GM23248 (cell line): ENCODE measurements at places on chromosomes 6 and 20. TPM values are rescaled to one million over a fixed set of nuclear protein-coding genes. Genes with fewer than 3 reads are reported as not detected.
A peak's percentile ranks its signal among the peaks of the same experiment; 100 is the strongest.

DNA sequence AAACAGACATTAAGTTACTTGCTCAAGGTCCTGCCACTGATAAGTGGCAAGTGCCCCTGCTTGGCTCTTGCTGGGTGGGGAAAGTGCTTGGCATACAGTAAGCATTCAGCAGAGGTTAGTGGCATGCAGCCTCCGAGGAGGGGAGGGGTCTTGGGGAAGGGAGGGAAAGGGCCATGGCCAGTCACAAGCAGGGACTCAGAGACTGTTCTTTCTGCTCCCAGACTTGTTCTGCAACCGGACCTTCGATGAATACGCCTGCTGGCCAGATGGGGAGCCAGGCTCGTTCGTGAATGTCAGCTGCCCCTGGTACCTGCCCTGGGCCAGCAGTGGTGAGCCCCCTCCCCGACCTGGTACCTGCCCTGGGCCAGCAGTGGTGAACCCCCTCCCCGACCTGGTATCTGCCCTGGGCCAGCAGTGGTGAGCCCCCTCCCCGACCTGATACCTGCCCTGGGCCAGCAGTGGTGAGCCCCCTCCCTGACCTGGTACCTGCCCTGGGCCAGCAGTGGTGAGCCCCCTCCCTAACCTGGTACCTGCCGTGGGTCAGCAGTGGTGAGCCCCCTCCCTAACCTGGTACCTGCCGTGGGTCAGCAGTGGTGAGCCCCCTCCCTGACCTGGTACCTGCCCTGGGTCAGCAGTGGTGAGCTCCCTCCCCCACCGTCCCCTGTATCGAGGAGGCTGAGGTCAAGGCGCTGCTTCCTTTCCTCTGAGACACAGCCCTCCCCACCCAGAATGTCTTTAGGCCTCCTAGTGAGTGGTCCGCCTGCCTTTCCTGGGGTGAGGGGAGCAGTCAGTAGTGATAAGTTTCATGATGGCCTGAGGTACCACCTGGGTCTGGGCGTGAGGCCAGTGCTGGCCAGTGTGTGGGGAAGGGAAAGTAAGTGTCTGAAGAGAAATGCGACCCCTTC, 8.9 kb downstream of the GLP1R start:
- DNase-seq: no peak
- H3K27me3 ChIP-seq: 0 out of 2 replicates have a peak, but pooled peaks cover 4% of the 10 kb centered on the region
- H3K36me3 ChIP-seq: no peaks in the 10 kb centered on the region
- H3K4me3 ChIP-seq: no peak overlapping the region
- H3K4me1 ChIP-seq: no peaks in the 10 kb centered on the region

- no peaks in the 10 kb centered on the region for H3K4me1 ChIP-seq
- no peak overlapping the region for H3K4me3 ChIP-seq
- no peaks in the 10 kb centered on the region for H3K36me3 ChIP-seq
Measured at GRCh38 chr6:75563032-75563431, 38.6 kb upstream of the SENP6 start.

GRCh38 chr6:109056661-109057060, 38.0 kb downstream of the SESN1 start:
- H3K36me3 ChIP-seq: no peaks in the 10 kb centered on the region
- no peak overlapping the region for H3K4me3 ChIP-seq
- H3K27me3 ChIP-seq: no peaks in the 10 kb centered on the region
- peak overlapping the region; percentile 74; the same call in 1 of the 2 replicates for H3K27ac ChIP-seq

- peak overlapping the region; percentile 93 for H3K4me3 ChIP-seq
- no peaks in the 10 kb centered on the region for H3K36me3 ChIP-seq
- DNase-seq: no peak
Measured at GRCh38 chr6:43428112-43428570, 800 bp downstream of the ABCC10 start.

DNA sequence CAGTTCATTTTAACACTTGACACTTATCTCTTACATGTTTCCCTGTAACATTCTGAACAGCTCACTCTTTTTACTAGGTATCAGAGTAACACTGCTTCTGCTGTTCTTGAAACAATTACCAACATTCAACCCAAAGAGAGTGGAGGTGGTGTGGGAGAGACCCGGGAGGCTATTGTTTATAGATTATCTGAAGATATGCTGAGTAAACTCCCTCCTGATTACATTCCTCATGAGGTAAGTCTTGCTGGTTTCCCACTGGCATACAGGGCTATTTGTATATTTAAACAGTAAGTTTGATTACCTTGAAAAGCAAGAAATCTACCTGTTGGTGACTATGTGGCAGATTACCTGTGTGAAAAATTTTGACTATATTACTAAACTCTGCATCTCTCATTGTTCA, 39.8 kb upstream of the GLP1R start:
- no peak for DNase-seq
- peaks cover 4% of the 10 kb centered on the region; the same call in 1 of the 2 replicates for H3K27me3 ChIP-seq
- no peaks in the 10 kb centered on the region for H3K4me1 ChIP-seq
- H3K27ac ChIP-seq: no peak overlapping the region
- no peaks in the 10 kb centered on the region for H3K36me3 ChIP-seq
- no peak overlapping the region for H3K4me3 ChIP-seq

DNA sequence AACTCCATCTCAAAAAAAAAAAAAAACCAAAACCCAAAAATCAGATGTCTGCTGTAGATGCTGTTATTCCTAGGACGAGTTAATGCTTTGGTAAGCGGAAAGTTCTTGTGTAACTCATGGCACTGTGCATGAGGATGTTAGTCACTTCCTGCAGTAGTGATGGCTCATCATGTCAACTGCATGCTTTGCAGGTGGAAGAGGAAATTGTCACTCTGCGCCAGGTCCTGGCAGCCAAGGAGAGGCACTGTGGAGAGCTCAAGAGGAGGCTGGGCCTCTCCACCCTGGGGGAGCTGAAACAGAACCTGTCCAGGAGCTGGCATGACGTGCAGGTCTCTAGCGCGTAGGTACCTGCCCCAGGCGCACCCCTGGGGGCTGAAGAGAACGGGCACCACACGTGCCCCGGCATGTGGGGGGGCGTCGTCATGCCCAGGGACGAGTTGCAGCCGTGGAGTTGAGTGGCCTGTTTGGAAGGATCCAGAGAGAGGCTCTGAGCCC, 8.5 kb downstream of the TPD52L2 start:
- peaks cover 11% of the 10 kb centered on the region for H3K4me1 ChIP-seq
- no peaks in the 10 kb centered on the region for H3K27me3 ChIP-seq
- H3K27ac ChIP-seq: peak overlapping the region; percentile 66
- H3K36me3 ChIP-seq: peaks cover 63% of the 10 kb centered on the region
- DNase-seq: peak; percentile 93

DNA sequence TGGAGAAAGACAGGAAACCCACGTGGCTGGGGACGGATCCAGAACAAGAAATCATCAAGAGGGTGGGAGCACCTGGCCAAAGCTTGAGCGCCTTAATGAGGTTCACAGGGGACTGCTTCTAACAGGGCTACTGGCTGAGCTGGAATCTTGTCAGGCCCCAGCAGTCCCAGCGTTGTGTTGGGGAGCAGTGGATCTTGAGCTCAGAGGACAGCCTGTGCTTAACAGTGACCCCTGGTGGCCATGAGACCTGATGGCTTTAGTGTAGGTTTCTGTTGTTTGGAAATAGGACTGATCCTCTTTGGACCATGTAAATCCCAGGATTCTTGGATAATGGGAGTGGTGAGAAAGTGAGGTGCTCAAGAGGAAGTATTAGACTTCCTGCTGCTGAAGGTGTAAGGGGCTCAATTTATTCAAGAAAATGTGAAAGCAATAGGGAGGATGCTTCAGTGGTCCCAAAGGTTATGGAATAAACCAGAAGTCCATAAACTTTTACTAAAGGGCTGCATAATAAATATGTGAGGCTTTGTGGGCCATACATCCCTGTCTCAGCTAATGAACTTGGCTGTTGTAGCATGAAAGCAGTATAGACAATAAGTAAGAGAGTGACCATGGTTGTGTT, 216.2 kb downstream of the NFATC2 start:
- peaks cover 11% of the 10 kb centered on the region for H3K4me1 ChIP-seq
- no peaks in the 10 kb centered on the region for H3K27me3 ChIP-seq
- H3K36me3 ChIP-seq: no peaks in the 10 kb centered on the region
- no peak overlapping the region for H3K4me3 ChIP-seq

DNA sequence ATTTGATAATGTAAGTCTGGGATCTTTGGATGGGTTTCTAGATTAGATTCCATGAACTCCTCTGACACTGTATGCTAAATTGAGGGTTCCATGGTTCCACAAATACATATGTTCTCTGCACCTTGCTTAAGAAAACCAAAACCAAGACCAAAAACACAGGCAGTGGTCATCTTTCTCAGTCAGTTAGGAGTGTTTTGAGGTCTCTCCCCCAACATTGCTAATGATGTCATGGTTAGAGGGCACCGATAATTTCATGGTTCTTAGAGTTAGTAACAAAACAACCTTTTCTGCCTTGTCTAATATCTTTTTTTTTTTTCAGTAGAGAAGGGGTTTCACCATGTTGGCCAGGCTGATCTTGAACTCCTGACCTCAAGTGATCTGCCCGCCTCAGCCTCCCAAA, 44.5 kb downstream of the ARID1B start:
- H3K27ac ChIP-seq: no peak overlapping the region
- peaks cover 8% of the 10 kb centered on the region; the same call in 1 of the 2 replicates for H3K4me1 ChIP-seq
- H3K4me3 ChIP-seq: no peak overlapping the region
- H3K27me3 ChIP-seq: no peaks in the 10 kb centered on the region

Gene DOK5
- 10.8 and 11.8 TPM in 2 replicates for total RNA-seq

Gene MEI4
- total RNA-seq: not detected in 2 replicates

Gene FUT9
- total RNA-seq: not detected in 2 replicates

Gene NKX2-2
- not detected in 2 replicates for total RNA-seq

Gene MRAP2
- 0.89 and 1.3 TPM in 2 replicates for total RNA-seq

Gene ATP9A
- total RNA-seq: 14.2 and 15.9 TPM in 2 replicates

Gene GSTA3
- not detected in 2 replicates for total RNA-seq
